A549 treated with Hydrocortisone at 1 μM for 4 hours (cell line): ENCODE measurements at places on chromosomes 4 and X. TPM values are rescaled to one million over a fixed set of nuclear protein-coding genes. Genes with fewer than 3 reads are reported as not detected.

DMRTC1 gene
- total RNA-seq: 0.17 TPM in 1 of 5 replicates, not detected in the others

KLHL4 gene
- 5.5 to 6.7 TPM (median 6.1 TPM) in 5 replicates for total RNA-seq

ZNF711 gene
- 0.52 to 0.99 TPM (median 0.83 TPM) in 5 replicates for total RNA-seq

GLOD5 gene
- not detected in 5 replicates for total RNA-seq

SYTL5 gene
- total RNA-seq: 0.27 to 0.35 TPM (median 0.32 TPM) in 5 replicates
